Stimulated activated naive CD8-positive, alpha-beta T cell treated with anti-CD3 and anti-CD28 coated beads, Interleukin-15, Interleukin-2, amounts not matched to agents 100 U/mL and 50 U/mL, for 24 hours (primary cell): ENCODE measurements at places on chromosomes 6 and 20.

DNA sequence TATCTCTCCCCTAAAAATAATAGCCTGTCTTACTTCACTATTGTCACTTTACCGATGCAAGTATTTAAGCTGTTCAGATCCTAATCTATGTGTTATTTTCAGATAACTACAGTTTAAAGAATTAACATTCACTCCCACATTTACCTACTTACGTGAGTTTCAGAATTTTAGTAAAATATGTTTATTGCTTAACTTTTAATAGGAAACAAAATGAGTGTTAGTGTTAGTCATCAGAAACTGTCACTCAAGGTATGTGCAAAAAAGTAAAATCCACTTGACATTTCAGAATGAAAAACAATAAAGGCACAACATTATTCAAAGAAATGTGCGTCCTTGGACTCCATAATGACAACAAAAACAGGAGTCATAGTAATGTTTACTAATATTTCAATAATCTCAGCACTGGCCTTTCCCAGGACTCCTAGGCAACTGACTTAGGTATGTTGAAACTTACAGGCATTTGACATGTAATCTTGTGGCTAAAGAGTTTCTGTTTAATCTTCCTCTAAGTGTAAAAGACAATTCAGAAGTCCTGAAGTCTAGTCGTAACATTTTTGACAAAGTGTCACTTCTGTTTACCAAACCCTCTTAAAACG, 4.5 kb downstream of the ATXN1 start:
- no peak for DNase-seq

DNA sequence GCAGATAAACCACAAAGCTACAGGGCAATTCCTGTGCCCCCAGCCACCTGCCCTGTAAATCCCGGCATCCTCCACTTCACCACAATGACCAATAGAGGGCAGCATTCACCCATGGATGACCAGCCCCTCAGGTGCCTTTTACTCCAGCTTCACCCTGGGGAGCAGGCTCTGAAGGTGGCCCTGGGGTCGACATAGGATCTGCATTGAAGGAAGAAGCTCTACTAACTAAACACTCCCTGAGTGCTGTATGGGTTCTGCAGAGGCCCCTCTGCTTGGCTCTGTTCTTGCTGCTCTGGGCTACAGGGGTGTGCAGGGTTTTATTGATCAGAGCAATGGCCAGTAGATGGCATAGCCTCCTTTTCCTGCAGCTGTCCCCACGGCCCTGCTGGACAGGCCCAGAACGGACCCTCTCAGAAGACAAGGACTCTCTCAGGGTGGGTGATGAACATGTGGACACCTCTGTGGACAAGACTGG, 20.3 kb downstream of the CST4 start:
- peak; percentile 50 for DNase-seq

GRCh38 chr20:18388860-18389259, 78.0 kb downstream of the DZANK1 start:
- DNase-seq = no peak

GRCh38 chr20:8012724-8013123, 6.8 kb downstream of the TMX4 start:
- DNase-seq = no peak

DNA sequence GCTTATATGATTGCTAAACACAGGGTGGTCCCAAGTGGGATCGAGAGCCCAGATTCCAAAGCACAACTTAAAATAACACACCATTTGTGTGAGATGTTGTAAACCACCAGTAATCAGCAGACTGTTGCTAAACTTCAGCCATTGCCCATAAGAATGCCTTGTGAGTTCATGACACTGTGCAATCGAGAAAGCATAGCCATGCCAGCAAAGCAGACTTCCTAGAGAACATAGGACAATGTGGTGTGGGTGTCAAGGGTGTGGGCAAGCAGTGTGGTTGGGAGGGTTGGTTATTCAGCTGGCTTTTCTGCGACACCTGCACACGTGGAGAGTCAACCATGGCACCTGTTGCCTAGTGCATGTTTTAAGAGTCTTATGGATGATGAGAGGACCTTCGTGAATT, 16.1 kb upstream of the CALHM6 start:
- DNase-seq = no peak

GRCh38 chr6:46949632-46950280, 28.0 kb upstream of the ADGRF5 start:
- DNase-seq = no peak

DNA sequence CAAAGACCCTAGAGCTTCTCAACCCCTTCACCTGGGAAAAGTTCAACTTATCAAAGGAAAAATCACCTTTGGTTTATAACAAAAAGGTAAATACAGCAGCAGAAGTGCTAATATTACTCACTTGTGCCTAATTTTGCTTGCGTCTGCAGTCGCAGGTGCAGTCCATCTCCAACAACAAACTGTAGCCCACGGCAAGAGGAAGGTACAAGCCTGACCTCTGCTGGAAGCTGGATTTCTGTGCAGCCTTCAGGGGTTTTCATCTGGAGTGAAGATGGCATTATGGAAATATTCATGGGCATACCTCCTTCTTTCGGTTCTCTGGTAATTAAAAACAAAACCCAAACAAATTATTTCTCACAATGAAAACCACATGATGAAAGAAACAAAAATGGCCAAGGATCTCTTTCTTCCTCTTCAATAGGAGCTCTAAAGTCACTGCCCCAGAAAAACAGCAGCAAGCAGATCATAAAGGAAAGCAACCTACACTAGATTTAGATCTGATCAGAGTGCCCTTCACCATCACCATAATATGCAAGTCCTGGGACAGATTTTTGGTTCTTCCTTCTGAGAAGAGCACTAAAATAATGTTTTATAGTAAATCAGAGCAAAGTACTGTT, 7.8 kb downstream of the UBE3D start:
- no peak for DNase-seq

DNA sequence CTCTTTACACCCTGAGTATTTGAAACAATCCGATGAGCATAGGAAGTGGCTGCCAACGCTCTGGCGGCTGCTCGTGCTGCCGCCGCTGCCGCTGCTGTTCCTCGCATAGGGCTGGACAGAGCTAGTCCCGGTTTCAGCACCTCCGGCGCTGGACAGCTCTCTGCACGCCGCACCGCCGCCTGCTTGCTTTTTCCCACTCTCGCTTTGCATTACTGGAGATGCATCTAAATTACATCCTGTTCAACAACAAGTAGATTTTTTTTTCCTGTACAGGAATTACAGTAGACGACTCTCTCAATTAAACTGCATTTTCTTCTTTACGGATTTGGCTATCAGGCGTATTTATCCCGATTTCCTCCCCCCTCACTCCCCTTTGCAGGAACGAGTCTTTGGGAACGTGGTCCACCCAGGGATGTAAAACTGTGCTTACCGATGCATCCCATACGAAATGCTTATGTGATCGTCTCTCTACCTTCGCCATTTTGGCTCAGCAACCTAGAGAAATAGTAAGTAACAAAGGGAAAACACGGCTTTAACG, 563.8 kb downstream of the LMBRD1 start:
- DNase-seq = peak; percentile 61

DNA sequence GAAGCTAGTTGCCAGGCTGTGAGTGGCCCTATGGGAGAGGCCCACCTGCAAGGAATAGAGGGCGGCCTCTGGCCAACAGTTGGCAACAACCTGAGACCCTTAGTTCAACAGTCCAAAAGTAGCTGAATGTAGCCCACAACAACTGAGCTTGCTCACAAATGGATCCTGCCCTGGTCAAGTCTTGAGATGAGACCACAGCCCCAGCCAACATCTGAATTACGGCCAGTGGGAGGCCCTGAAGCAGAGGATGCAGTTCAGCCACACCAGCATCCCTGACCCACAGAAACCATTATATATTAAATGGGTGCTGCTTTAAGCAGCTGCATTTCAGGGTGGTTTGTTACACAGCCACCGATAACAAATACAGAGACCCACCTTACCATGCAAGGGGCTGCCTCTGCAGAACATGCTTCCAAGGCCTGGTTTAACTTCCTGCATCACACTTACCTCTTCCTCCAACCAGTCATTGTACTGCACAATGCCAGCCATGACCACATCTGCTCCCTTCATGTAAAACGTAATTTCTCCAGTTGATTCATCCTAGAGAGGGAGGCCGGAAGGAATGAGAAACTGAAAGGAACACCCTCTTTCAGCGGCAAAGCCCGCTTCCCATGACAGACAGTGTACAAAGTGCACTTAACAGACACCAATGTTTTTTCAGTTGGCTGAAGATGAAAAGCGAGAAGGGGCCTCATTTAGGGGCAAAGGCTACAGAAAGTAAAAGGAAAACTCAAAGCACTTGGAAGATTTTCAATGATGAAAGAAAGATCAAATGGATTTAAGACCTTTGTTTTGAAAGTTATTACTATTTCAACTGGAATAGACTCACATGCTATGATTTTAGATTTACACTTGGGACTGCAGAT, 86.2 kb upstream of the NFATC2 start:
- DNase-seq = no peak

DNA sequence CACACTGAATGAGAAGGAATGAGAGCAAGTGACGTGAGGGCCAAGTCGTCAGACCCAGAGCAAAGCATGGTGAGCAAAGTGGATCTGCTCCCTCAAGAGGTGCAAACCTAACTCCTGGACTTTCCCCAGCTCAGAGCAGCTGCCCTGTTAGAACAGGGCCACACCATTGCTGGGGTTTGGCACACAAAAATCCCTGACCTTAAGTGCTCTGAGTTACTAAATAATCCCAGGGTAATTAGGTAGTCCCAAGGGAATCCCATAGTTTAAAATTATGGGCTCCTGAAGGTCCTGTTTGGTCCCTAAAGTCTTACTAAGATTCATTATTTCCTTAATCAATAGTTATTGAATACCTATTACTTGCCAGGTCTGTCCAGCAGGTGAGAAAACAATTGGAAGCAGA, 165.1 kb upstream of the TNFAIP3 start:
- DNase-seq = no peak

- DNase-seq = no peak
These were observed 12.6 kb downstream of the DYNLT1 start for GRCh38 chr6:158631678-158632537.

DNA sequence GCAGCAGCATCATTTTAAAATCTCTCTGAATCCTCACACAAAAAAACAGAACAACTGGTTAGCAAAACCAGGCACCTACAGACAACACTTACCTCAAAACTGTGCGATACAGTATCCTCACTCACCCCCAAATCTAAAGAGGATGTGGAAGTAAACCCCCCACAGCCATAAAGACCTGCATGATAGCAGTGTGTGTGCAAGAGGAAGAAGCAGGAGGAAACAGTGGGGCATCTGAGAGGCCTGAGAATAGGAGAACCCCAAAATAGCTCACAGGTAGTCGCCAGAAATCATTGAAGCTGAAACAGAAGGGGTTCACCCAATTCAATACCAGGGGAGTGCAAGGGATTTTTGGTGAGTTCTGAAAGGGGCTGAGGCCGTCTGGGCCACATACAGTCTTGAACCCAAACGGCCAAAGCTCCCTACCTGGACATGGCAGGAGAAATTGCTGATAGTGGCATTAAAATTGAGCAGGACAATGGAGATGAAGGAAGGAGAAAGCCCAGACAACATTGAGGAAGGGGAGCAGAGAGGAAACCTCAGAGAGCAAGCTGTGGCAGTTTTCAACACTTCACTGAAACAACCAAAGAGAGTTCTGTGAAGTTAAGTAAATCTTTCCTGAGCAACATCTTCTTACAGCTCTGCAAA, 129.7 kb downstream of the FIG4 start:
- no peak for DNase-seq

DNA sequence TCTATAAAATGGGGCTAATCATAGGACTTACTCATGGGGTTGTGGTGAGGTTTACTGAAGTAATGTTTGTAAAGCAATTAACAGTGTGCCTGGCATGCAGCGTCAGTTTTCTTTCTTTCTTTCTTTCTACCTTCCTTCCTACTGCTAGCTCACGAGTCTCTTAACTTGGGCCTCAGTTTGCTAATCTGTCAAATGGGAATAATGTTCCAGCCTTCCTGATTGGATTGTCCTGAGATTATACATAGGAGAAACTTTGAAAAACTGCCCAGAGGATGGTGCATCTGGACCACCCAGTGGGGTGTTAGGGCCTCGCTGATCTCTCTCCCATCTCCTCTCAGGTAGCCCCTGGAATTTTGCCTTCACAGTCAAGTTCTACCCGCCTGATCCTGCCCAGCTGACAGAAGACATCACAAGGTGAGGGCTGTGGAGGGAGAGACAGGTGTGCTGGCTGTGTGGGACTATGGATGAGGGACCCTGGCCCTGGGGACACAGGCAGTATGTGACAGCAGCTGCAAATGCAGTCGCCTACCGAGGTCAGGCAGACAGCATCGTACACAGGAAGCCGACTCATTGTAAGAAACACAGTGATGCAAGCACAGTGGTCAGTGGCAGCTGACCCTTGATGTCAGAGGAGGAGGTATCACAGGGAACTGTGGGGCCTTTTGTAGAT, 27.5 kb downstream of the EPB41L1 start:
- DNase-seq = no peak

DNA sequence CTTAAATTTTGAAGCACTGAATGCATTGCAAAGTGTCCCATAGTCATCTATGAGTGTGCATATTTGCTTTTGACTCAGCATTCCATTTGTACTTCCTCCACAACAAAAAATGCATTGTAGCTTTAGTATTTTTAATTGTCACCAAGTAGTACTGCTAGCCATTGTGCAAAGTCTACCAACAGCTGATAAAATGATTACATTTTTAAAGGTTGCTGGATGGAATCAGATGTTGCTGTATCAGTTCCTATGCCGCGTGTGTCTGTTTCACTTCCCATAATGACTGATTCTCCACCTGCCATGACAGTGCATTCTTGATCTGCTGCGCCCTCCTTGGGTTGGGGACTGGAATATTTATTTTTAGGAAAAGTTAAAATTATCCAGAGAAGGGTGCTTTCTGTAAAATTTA, 41.2 kb downstream of the SLX4IP start:
- no peak for DNase-seq

DNA sequence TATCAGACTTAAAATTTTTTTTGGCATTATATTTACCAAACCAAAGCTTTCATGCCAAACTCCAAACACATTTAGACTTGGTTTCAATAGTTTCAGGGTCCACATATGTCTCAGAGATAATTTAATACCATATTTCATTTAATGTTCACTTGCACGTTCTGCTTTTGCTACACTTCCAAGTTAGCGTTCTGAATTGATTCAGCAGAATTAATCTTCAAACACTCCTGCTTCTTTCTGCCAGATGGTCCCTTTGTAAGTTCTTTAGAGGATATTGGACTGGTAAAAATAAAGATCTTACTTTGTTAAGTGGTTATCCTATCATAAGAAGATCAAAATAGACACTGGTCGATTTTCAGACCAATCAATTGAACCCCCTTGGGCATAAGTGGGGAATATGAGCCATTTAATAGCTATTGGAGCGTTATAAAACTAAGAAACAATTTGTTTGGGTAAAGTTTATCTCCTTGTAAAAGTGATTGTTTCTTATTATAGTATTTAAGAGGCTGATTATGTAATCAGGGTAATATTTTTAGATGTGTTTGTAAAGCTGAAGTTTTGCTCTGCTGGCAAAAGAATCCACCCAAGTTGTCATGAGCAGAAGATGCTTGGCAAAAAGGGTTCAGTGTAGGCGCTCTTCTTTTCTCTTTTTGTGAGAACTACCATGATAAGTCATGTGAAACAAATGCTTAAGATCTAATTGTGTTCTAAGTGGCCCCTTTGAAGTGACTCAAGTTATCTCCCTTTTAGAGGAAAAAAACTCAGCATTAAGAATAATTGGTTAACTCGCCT, 92.2 kb downstream of the MCHR2 start:
- no peak for DNase-seq

GRCh38 chr20:44805335-44805978, 4.9 kb downstream of the RIMS4 start:
- DNase-seq = no peak
